ENCODE measurements at places on chromosomes 12 and 14.

- no peak for DNase-seq
These were observed 356.2 kb downstream of the TMEM121 start for GRCh38 chr14:105882626-105883025.

GRCh38 chr14:22517117-22517720 is 71.8 kb downstream of the DAD1 start:
- no peak for DNase-seq

DNA sequence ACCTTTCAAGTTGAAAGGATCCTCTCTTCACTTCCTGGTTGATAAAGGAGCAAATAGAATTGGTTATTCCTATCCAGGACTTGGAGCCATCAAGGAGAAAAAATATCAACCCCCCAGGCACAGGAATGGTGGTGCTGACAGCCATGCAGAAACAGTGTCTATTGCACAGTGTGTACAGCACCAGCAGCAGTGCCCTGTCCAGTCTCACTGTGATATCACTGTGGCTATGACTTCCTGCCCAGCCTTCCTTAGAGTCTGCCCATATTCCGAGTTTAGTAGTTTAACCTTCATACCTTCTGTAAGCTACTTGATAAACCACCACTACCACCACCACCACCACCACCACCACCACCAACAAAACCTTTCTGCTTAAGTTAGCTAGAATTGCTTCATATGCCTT is 45.1 kb upstream of the FERMT2 start:
- no peak for DNase-seq

DNA sequence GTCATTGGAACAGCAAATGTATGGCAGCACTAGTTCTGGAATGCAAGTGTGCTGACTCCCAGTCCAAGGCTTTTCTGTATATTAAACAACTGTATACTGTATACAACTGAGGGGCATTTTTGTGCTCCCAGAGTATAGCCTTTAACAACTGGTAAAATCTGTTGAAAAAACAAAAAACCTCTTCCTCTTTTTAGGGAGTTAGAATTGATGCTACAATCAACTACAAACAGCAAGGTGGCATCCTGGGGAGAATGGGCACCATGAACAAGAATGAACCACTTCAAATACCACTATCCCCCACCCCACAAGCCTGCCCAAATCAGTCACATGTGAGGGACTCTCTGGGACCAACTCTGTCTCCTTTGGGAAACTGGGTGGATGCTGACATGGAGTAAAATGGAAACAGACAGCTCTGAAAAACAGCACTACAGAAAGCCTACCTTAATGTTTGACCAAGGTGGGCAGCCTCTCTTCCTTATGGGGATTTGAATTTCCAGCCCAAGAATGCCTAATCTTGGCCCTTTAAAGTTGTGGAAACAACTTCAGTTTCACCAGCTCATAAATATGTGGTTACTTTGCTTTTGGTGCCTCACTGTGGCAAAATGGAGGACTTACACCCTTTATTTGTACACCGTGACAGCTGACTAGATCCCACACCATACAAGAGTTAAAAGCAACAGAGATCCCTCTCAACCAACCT is 7.5 kb downstream of the VTI1B start:
- DNase-seq: no peak

DNA sequence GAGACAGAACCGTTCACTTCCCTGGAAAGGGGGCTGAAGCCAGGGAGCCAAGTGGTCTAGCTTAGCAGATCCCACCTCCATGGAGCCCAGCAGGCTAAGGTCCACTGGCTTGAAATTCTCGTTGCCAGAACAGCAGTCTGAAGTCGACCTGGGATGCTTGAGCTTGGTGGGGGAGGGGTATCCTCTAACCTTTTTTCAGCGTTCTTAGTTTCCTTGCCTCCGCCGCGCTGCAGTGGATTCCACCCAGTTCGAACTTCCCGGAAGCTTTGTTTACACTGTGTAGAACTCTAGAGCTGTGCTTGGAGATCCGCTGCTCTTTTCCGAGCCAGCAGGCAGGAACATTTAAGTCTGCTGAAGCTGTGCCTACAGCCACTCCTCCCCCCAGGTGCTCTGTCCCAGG is 45.2 kb upstream of the FKBP4 start:
- DNase-seq: no peak

DNA sequence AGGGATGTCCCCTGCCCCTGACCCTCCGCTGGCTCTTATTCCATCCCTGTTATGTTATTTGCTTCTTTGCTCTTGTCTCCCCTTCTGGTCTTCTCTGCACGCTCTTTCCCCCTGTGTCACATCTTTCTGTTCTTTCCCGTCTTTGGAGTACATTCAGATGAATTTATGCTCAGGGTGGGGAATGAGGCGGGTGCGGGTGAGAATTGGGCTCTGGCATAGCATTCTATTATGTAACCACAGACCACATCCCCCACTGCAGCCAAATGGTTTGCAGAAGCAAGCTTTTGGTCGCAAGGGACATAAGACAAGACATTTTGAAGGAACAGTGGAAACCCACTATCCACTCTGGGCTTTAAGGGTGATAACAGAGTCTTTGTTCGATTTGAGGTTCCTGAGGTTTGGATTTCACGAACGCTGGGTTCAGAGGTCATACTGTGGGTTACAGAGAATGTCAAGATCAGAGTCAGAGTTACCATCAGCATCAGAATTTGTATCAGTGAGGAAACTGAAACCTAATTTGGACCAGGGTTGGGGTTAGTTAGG is 3.8 kb downstream of the ENDOU start:
- DNase-seq: no peak

DNA sequence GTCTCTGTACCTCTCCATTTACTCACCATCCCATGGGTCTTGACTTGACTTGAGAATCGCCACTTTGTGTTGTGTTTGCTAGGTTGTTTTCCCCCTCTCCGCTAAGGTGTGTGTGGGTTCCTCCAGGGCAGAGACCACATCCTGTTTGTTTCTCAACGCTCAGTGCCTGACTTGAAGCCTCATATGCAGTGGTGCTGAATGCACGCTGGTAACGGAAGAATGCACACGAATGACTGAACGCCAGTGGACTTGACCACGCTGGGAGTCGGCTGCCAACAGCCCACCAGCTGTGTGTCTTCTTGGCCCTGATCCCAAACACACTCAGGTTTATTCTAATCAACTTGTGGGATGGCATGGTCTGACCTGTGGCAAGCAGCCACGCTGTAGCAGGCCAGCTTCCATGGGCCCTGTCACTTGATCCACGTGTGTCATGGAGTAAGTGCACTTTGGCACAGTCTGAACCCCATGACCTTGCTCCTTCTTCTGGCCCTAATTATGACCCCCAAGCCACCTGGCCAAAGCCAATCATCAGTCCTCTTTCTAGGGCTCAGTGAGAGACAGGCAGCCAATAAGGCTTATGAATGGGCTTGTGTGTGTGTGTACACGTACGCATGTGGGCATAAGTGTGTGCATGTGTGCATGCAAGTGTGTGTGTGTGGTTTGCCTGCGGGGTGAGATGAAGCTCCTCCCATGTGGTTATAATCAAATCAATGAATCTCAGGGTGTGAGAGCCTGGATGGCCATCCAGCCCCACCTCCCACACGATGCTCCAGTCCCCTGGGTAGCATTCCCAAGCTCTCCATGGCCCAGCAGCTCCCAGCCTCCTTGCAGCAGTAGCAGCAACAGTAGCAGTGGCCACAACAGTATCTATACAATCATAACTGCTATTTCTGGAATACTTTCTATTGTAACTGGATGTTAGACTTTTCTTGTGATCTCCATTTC is 6.4 kb upstream of the TC2N start:
- no peak for DNase-seq

All from NCI-H510A (cell line).